ENCODE measurements at places on chromosomes 1 and 21. TPM values are rescaled to one million over a fixed set of nuclear protein-coding genes. Genes with fewer than 3 reads are reported as not detected.
A peak's percentile ranks its signal among the peaks of the same experiment; 100 is the strongest.

DNA sequence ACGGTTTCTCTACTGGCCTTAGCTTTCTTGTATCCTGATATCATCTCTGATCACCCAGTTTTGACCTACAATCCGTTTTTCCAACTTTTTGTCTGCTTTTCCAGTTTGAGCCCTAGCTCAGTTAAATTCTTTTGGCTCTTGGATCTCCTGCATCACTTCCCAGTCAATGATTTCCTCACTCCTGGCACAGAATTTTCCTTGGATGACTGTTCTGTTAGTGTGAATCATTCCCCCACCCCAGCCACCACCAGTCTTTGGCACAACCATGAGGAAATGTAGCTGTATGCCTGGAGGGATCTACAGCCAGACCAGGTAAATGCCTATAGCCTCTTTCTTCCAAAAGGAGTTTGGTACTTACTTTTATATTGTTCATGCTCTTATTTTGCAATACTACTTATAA is 187.2 kb upstream of the PTGFR start:
- no peak overlapping the region for H3K27ac ChIP-seq
- H3K27me3 ChIP-seq = no peaks in the 10 kb centered on the region
- H3K4me1 ChIP-seq = no peaks in the 10 kb centered on the region

MSH4 gene
- 0.20 TPM for total RNA-seq

DNA sequence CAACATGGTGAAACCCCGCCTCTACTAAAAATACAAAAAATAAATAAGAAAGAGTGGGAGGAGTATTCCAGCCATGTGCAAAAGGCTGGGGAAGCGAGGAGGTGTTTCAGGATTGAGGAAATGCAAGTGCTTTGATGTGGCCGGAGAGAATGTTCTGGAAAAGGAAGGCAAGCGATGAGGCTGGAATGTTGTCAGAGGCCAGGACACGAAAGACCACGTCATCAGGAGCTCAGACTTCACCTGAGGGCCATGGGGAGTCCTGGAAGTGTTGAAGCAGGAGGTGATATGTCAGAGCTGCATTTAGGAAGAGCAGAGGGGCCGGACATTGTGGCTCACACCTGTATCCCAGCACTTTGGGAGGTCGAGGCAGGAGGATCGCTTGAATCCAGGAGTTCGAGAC is 10.9 kb upstream of the THEMIS2 start:
- no peaks in the 10 kb centered on the region for H3K27me3 ChIP-seq
- no peak overlapping the region for H3K27ac ChIP-seq
- H3K4me3 ChIP-seq = no peak overlapping the region
- DNase-seq = no peak
- peaks cover 40% of the 10 kb centered on the region for H3K4me1 ChIP-seq

WNT9A gene
- total RNA-seq = 1.5 TPM

BRDT gene
- total RNA-seq = 0.58 TPM

DNA sequence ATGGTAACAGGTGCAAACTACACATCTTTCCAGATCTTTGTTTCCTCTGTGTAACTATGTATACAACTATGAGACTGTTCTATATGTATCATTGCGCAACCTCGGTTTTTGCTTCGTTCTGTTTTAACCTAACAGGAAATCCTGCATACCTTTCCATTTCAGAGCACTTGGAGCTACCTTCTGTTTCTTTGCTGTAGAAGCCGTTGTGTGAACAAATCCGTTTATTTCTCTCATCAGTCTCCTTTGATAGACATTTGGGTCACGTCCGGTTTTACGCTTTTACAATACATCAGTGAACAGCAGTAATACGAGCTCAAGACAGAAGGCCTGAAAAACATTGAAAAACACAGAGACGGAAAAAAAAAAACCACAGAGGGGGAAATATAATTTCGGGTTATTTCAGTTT is 10.5 kb downstream of the ATP5IF1 start:
- peak; percentile 50 for DNase-seq
- H3K36me3 ChIP-seq = peaks cover 6% of the 10 kb centered on the region
- H3K27me3 ChIP-seq = no peaks in the 10 kb centered on the region

- H3K4me1 ChIP-seq = no peaks in the 10 kb centered on the region
- H3K27me3 ChIP-seq = no peaks in the 10 kb centered on the region
- H3K27ac ChIP-seq = no peak overlapping the region
- DNase-seq = no peak
- H3K4me3 ChIP-seq = no peak overlapping the region
Observed at GRCh38 chr1:197618061-197618460, 157.2 kb downstream of the DENND1B start.

GRCh38 chr1:246954126-246954525 is 22.4 kb upstream of the AHCTF1 start:
- no peaks in the 10 kb centered on the region for H3K27me3 ChIP-seq
- H3K27ac ChIP-seq = no peak overlapping the region
- H3K4me1 ChIP-seq = no peaks in the 10 kb centered on the region
- H3K36me3 ChIP-seq = no peaks in the 10 kb centered on the region
- H3K4me3 ChIP-seq = no peak overlapping the region

- peaks cover 2% of the 10 kb centered on the region for H3K27me3 ChIP-seq
- no peak overlapping the region for H3K27ac ChIP-seq
- no peaks in the 10 kb centered on the region for H3K36me3 ChIP-seq
- no peak overlapping the region for H3K4me3 ChIP-seq
Observed at GRCh38 chr1:24822887-24823286, 77.6 kb downstream of the CLIC4 start.

DIRAS3 gene
- not detected for total RNA-seq

GRCh38 chr1:184990204-184990603 is 15.9 kb upstream of the NIBAN1 start:
- peaks cover 2% of the 10 kb centered on the region for H3K4me1 ChIP-seq
- no peak overlapping the region for H3K27ac ChIP-seq
- H3K36me3 ChIP-seq = peaks cover 4% of the 10 kb centered on the region
- DNase-seq = no peak

COL16A1 gene
- total RNA-seq = not detected

ZSWIM5 gene
- total RNA-seq = 0.38 TPM

GRCh38 chr1:92445865-92446264 is 40.9 kb downstream of the GFI1 start:
- H3K36me3 ChIP-seq = no peaks in the 10 kb centered on the region
- DNase-seq = no peak
- H3K27me3 ChIP-seq = no peaks in the 10 kb centered on the region
- no peak overlapping the region for H3K27ac ChIP-seq
- peaks cover 10% of the 10 kb centered on the region for H3K4me1 ChIP-seq
- H3K4me3 ChIP-seq = no peak overlapping the region

LCE2B gene
- not detected for total RNA-seq

DNA sequence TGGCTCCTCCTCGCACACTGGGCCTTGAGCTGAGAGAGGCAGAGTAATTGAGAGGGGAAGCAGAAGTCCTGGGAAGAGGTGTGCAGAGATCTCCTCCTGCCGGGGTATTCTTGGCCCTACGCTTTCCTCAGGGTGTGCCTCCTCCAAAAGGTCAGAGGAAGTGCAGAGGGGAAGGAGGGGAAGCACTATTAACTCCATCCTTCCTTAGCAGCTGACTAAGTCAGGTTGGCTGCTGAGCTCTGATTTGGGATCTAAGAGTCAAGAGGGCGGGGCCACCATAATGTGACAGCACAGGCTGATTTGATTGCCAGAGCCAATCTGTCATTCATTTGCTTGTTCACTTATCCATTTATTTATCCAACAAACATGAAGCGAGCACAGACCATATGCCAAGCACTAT is 12.3 kb downstream of the ATP2B4 start:
- no peak for DNase-seq
- H3K27ac ChIP-seq = peak overlapping the region; percentile 49
- H3K4me3 ChIP-seq = no peak overlapping the region
- H3K4me1 ChIP-seq = peaks cover 69% of the 10 kb centered on the region
- H3K36me3 ChIP-seq = peaks cover 81% of the 10 kb centered on the region
- H3K27me3 ChIP-seq = no peaks in the 10 kb centered on the region

DNA sequence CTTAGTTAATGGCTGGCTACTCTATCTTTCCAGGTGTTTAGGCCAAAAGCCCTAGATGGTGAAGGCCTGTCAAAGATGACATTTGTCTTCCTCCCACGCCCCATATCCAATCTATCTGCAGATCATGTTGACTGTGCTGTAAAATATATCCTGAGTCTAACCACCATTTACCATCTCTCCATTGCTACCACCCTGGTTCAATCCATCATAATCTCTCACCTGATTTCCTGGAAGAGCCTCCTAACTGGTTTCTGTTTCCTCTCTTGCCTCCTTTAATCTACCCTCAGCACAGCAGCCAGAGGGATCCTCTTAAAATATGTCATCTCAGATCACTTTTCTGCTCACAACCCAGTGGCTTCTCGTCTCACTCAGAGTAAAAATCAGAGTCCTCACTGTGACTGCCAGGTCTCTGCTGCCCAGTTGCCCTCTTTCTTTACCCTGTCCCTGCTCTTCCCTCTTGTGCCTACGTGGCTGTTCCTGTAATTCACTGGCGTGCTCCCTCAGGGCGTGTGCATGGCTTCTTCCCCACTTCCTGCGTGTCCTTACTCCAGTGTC is 17.8 kb downstream of the TMEM50A start:
- H3K27me3 ChIP-seq = no peaks in the 10 kb centered on the region
- peak overlapping the region; percentile 86 for H3K27ac ChIP-seq
- DNase-seq = no peak

DNA sequence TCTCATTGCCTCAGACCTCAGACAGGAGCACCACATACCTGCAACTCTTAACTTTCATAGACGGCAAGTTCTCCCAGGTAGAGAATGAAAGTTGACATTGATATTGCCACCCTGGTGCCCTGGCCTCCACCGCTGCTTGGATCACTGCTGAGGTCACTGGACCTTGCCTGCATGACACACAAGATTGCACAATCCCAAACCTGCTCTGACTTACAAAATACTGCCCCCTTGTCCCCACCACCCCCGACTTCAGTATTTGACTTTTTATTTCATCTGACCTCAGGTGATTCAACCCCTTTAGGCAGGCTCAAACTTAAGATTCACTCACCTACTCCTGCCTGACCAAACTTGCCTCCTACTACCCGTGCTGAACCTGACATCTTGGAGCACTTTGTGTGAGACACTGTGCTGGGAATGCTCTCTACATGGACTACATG is 43.1 kb upstream of the S1PR1 start:
- no peak overlapping the region for H3K27ac ChIP-seq
- peaks cover 15% of the 10 kb centered on the region for H3K4me1 ChIP-seq
- H3K27me3 ChIP-seq = no peaks in the 10 kb centered on the region
- no peak overlapping the region for H3K4me3 ChIP-seq

DNA sequence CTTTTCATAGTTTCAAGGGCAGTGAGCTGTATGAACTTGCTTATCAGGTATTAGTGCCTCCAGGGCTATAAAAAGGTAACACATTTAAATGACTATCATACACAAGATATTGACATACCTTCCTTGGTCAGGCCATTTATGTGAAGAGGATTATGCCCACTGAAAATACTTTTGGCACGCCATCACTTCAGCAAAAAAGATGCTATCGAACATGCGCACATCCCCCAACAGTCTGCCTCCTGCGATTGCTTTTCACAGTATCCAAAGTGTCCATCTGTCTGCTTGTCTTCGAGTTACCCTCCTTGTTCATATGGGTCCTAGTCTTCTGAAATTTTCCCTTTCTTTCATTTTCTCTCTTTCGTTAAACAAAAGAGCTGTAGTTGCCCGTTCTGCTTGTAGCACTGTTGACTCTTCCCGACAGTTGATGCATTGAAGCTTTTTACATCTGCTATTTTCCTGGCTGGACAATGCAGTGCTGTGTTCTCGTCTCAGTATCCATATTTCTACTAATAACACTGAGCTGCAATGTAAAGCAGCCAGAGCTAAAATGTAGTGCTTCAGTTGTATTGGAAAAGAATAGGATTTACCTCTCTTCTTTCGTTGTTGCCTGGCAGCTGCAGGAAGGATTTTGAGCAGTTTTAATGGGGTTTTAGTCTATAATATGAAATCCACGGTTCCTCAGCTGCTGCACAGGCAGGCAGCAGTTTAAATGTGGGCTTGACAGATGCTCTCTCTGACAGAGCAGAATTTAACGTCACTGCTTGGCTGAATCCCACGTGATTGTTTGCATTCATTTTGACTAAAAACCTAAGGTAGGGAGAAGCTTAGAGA is at the start of gene B3GALT2:
Gene B3GALT2, minus strand, starts transcription at position 713 of the 831 bp plus-strand sequence. CDS start 5,051 bp downstream, outside the sequence.
- peak; percentile 30 for DNase-seq
- H3K4me3 ChIP-seq = peak within 1 kb of the TSS; percentile 72
- H3K4me1 ChIP-seq = peaks cover 37% of the 10 kb centered on the region
- peaks cover 13% of the 10 kb centered on the region for H3K36me3 ChIP-seq

GRCh38 chr1:24632832-24633175 is 10.3 kb upstream of the SRRM1 start:
- H3K27ac ChIP-seq = no peak overlapping the region
- DNase-seq = no peak
- no peaks in the 10 kb centered on the region for H3K36me3 ChIP-seq
- peaks cover 2% of the 10 kb centered on the region for H3K4me1 ChIP-seq
- peaks cover 18% of the 10 kb centered on the region for H3K27me3 ChIP-seq

DNA sequence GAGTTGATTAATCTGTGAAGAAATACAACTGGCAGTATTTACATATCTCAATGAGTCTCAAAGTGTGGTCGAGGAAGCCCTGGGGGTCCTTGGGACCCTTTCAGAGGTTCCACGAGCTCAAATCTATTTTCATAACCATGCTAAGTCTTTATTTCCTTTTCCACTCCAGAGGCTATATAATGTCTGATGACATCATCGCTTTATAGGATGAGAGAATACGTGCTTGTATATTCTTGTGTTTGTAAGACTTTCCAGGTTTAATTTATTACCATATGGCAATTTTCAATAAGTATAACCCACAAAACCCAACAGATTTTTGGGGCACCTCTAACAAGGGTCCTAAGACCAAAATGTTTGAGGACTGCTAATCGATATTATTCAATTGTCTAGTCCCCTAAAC is 1.4 kb upstream of the SLC19A2 start:
- H3K4me1 ChIP-seq = peaks cover 60% of the 10 kb centered on the region
- H3K27ac ChIP-seq = no peak overlapping the region
- H3K27me3 ChIP-seq = no peaks in the 10 kb centered on the region
- peak overlapping the region; percentile 88 for H3K4me3 ChIP-seq
